Stimulated activated CD4-positive, alpha-beta T cell treated with anti-CD3 and anti-CD28 coated beads, Interleukin-4, amount 100 ng/mL, for 24 hours (primary cell): ENCODE measurements at places on chromosomes 6 and 20.

DNA sequence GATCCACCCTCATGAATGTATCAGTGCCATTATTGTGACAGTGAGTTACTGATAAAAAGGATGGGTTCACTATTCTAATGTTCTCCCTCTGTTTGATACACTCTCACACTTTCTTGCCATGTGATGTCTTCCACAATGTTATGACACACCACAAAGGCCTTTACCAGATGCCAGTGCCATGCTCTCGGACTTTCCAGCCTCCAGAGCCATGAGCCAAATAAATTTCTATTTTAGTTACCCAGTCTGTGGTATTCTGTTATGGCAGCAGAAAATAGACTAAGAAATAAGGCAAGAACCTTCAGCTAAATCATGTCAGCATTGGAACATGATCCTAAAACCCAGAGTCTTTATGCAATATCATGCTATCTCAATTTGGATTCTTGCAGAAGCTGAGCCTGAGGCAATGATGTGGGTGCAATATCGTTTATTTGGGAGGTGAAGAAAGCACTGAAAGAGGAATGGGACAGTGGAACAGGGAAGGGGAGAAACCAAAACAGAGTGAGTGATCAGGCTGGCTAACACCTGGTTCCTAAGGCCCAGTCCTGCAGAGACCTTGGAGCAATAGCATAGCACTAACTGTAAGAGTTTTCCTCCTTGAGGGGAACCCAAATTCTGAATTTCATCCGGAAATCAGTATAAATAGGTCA, 130.4 kb upstream of the LRFN2 start:
- no peak for DNase-seq

- no peak for DNase-seq
Observed at GRCh38 chr6:56637640-56638039, 5.0 kb downstream of the DST start.

- no peak for DNase-seq
Observed at GRCh38 chr6:7268816-7269555, 44.0 kb downstream of the SSR1 start.

- no peak for DNase-seq
Observed at GRCh38 chr6:149933461-149933860, 8.4 kb upstream of the ULBP2 start.

DNA sequence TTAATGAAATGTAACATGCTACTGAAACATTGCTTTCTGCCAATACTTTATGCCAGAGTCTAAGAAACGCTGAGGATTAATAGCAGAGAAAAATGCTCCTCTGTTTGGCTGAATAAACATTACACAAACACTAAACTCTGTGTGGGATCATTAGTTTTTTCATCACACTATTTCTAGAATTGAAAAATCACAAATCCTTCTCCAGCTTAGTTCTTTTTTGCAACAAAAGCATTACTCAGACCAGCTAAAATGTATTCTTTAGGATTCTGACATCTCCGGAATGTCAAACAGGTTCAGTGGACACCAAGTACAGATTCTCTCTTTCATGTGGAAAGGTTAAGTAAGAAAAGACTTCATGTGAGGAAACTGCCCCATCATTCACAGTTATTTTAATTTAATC, 226.9 kb downstream of the SIM1 start:
- no peak for DNase-seq

DNA sequence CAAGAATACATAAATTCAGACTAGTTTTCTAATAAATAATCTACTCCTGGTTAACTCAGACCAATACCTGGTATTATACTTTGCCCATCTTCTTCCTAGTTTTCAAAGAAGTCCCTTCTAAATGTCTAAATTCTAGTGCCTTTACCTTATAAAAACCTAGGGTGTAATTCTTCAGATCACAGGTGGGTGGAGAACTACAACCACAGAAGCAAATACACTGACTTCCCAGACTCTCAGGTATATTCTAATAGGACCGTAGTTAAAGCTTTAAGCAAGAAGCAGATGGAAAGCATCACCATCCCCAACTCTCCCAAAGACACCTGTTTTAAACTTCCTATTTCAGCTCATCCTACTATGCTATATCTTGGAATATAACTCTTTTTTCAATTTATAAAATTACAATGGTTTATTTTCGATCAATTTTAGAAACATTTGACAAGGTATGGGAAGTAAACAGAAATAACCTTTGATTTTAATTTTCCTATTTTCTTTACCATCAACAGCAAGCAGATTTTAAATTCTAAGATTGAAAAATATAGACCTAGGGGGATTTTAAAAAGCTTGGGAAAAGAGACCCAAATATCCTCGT, 15.8 kb downstream of the MAN1A1 start:
- DNase-seq, result no peak

- no peak for DNase-seq
Observed at GRCh38 chr6:83908813-83909212, 49.3 kb downstream of the CYB5R4 start.

GRCh38 chr20:38357653-38358207, 11.4 kb downstream of the LBP start:
- no peak for DNase-seq

DNA sequence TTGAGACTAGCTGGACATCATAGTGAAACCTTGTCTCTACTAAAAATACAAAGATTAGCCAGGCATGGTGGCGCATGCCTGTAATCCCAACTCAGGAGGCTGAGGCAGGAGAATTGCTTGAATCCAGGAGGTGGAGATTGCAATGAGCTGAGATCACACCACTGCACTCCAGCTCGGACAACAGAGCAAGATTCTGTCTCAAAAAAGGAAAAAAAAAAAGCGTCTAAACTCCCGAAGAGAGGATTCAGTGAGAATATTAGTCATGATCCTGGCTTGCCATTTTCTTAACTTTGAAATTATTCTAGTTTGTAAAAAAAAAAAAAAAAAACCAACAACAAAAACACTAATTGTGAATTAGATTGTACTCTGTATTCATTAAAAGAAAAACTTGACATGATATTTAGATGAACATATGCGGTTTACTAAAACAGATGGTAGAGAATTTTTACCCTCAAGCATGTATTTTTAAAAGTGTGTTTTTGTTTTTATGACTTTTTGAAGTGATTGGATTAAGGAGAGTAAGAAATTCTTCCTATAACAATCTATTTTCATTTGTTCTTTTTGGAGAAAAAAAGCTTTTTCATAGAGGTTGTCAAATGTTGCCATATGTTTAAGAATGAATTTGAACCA, 80.7 kb downstream of the UST start:
- DNase-seq, result no peak

- no peak for DNase-seq
Observed at GRCh38 chr6:63649847-63650265, 14.3 kb downstream of the PHF3 start.

GRCh38 chr6:111603040-111603439, 2.6 kb downstream of the TRAF3IP2 start:
- DNase-seq, result no peak

- DNase-seq, result no peak
Observed at GRCh38 chr6:89977808-89978748, 83.8 kb downstream of the GJA10 start.

DNA sequence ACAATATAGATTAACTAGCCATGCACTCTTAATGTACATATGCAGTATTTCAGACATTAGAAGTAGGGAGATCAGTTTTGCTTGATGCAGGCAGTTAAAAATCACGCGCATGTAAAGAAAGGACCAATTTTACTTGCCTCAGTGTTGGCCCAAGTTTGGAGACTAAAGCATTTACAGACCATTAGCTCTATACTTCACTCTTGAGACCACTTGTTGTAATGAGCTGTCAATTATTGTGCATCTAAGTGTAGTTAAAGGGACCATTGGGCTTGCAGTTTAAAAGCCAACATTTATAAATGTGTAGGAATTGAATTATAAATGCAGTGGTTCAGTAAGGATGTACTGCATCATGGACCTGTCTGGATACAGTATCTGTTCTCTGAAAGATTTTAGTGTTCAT, 53.7 kb downstream of the PLCB4 start:
- DNase-seq, result no peak

DNA sequence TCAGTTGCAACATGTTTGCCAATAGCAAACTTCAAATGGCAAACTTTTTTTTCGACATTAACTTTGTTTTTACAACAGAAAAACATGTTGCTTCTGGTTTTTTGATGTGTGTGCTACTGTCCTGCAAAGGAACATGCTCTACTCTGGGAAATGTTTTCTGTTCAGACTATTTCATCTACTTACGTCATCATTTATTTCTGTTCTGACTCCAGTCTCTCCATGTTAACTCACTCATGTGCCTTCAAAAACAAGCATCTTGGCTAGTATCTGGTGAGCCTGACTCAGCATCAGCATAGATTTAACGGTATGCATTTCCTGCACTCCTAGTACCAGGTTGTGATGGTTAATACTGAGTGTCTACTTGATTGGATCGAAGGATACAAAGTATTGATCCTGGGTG, 36.1 kb upstream of the MAP7 start:
- DNase-seq, result no peak

DNA sequence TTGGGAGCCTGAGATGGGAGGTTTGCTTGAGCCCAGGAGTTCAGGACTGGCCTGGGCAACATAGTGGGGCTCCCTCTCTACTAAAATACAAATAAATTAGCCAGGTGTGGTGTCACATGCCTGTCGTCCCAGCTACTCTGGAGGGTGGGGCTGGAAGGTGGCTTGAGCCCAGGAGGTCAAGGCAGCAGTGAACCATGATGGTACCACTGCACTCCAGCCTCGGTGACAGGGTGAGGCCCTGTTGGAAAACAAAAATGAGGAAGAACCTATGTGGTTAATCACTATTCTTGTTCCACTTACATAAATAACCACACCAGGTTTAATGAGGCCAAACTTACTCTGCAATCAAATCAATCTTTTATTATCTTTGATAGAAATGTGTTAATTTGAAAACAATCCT, 5.4 kb downstream of the PPDPF start:
- DNase-seq, result no peak

GRCh38 chr6:43746613-43747102, 23.4 kb upstream of the VEGFA start:
- no peak for DNase-seq

- DNase-seq, result no peak
Observed at GRCh38 chr6:135994857-135995544, 143.5 kb downstream of the PDE7B start.

DNA sequence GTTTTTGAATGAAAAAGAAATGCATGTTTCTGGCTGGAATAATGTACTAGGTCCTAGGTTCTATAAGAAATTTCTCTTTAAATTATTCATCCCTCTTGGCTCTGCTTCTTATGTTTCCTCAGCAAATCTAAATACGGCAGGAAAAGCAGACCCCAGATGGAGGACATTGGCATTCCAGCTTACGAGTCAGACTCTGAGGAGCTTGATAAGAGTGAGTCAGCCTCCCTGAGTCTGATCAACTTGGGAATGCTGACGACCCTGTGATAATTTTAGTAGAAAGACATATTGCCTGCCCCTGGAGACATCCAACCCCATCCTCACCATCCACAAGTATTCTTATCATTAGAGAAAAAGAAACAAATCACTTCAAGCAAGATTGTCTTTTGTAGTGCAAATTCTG, 509.7 kb upstream of the MARCKS start:
- DNase-seq, result no peak

- DNase-seq, result no peak
Observed at GRCh38 chr20:5608104-5608441, 142.1 kb upstream of the SHLD1 start.

DNA sequence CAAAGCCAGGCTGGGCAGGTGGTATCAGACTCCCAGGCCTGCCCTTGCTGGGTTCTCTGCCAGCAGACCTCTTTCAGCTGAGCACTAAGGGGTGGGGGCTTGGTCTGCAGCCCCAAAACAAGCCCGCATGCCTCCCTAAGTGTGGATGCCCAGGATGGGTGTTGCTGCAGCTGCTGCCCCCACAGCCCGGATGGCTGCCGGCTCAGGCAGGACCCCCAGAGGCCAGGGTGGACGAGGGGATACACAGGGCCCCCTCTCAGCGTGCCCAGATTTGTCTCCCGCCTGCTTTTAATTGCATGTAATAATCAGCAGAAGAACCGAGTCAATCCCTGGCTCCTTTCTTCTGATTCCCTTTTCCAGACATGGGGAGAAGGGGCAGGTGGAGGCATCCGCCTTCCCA, 60.8 kb downstream of the VEGFA start:
- no peak for DNase-seq

DNA sequence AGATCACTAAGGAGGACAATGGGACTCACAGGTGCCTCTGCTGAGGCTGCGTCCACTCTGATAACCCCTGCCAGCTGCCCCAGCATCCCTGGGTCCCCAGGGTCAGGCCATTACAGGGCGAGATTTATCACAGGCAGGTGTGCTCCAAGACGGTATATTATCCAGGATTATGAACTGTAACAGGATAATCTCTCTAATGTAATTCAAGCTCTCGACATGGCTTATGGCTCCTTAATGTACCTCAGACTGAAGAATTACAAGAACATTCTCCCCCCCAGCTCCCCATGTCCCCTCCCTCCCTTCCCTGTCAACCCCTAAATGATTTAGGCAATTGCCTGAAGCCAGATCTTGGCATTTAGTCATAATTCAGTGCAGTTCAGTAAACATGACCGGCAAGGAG, 86.8 kb downstream of the NCR2 start:
- DNase-seq, result no peak

GRCh38 chr6:155325700-155326516, 11.6 kb upstream of the TFB1M start:
- no peak for DNase-seq

DNA sequence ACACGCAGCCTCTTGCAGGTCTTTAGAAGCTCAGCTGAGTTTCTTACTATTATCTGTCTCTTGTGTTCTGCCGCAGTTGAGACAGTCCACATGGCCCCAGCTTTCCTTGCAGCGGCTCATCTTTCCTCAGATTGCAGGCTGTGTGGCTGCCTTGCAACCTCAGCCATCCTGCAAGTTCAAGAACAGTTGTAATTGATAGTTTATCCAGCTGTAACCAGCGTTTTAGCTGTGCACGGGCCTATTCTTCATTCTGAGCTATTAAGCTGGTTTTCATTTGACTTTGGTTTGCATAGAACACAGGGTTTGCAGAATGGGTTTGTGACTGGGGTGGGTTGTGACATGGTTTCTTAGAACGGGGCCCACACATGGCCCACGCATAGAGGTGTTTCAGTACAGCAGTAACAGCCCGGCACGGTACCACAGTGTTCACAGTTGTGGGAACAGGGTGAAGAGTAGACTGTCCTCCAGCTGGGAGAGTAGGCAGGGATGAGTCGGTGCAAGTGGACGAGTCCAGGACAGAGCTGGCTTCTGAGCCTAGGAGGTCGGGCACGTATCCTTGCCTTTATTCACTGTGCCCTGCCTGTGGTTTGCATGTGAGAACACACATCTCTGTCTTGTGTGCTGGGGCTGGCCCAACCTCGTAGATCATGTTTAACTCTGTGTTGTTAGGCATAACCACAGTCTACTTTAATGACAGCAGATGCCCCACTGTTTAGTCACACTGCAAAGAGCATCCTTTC, 89.2 kb downstream of the RPP40 start:
- peak; percentile 6 for DNase-seq

GRCh38 chr6:121756666-121757065, 321.2 kb downstream of the GJA1 start:
- no peak for DNase-seq

- no peak for DNase-seq
Observed at GRCh38 chr6:6699741-6700367, 111.3 kb downstream of the LY86 start.

DNA sequence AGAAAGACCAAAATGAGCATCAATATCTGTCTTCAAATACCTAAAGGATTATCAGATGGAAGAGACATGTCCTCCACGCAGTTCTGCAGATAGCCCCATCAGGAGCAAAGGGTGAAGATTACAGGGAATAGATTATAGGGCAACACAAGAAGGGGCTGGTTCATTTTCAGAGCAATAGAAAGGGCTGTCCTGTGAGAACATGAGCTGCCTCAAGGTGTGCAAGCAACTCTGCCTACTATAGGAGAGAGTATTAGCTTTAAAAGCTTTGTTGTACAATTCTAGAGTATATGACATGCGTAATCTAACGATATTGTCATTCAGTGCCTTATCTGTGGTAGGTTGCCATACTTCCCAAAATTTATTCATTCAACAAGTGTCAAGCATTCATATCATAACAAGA, 112.7 kb downstream of the NRSN1 start:
- no peak for DNase-seq
